Activated CD4-positive, alpha-beta T cell treated with anti-CD3 and anti-CD28 coated beads for 1 hour (primary cell): ENCODE measurements at places on chromosomes 12 and 14.
A peak's percentile ranks its signal among the peaks of the same experiment; 100 is the strongest.

DNA sequence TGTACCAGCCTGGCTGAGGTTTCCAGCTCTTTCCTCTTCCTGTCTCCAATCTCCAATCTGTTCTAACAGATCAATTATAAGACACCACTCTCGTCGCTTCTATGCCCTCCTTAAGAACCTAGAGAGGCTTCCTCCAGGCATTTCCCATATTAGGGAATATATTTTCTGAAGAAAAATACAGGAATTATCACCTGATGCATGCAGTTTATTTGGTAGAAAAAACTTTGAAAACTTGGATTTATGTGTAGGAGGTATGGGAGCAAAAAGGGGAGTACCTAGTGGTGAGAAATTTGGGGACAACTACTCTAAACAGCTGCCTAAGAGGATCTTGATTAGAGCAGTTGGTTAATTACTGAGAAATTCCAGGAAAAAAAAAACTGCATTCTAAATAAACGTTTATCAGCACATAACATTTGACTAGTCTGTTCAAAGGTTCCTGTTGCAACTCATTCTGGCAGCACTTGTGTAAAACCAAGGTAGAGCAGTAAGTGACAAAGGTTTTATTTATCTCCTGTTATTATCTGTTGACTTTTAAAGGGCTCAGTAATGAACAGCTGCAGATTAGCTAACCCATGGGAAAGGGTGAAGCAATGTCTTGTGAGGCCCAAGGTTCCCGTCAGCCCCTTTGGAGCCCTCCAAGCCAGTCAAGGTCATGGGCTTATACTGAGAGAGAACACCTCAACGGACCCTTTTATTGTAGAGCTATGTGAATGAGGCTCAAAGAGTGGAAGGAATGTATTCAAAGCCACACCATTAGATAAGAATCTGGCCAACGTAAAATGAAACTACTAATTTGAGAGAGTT lies 36.4 kb upstream of the NR1H4 start:
- no peak for DNase-seq

DNA sequence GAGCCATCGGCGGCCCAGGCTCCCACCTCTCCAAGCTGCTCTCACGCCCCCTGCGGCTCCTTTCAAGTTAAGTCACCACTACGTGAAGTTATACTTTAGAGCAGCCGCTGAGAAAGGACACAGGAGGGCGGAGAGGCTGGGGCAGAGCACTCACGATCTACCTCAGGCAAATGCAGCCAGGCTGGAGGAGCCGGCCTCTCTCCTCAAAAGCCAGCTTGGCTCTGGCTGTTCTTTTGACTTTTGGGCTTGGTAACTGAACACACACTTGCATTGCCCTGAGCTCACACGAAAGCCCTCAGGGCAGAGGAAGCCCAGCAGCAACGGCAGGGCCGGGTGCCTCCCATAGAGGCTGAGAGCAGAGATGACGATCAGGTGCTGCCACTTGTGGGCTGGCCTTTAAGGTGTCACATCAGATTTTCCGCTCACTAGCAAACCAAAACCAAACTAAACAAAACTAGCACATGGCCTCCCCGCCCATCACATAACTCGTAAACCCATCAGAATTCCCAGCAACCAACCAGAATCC lies 75.2 kb downstream of the PITPNM2 start:
- DNase-seq: peak; percentile 69

- DNase-seq: no peak
Observed at GRCh38 chr12:106093246-106093645, 45.5 kb downstream of the NUAK1 start.

DNA sequence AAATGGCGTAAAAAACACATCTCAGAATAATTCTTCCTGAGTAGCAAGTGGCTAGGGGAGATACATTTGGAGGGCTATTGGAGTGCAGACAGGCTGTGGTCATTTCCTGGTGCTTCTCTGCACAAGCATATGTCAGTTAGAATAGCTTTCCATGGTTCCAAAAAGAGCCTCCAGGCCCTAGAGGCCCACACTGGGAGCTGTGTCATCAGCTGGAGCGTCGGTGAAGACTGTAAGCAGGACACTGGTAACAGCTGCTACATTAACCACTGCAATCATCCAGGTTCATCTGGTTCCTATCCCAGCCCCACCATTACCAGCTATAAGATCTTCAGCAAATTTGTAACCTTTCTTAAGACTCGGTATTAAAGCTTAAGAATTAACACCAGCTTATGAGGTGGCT lies 31.7 kb upstream of the APPL2 start:
- no peak for DNase-seq

GRCh38 chr12:58860788-58861240 lies 59.5 kb downstream of the LRIG3 start:
- DNase-seq: no peak

- no peak for DNase-seq
Observed at GRCh38 chr14:71583194-71583593, 349.0 kb upstream of the RGS6 start.
